ENCODE measurements at places on chromosomes 13 and 19.
A peak's percentile ranks its signal among the peaks of the same experiment; 100 is the strongest.

DNA sequence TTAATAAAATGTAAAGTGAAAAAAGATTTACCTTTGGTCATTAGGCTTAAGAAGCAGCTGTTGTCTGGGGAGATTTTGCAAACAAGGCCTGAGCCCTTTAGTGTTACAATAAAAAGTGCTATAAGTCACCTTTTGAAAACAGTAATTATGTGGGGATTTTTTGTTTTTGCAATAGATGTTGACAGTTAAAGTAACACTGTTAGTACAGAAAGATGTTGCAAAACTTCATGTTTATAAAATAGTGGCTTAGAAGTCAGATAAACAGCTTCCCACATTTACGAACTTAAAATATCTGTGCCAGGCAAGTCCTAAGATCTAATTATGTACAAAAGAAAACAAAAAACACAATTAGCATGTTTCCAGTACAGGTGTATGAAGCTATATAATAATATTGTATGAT is 138.0 kb upstream of the IRS2 start:
- DNase-seq: no peak

DNA sequence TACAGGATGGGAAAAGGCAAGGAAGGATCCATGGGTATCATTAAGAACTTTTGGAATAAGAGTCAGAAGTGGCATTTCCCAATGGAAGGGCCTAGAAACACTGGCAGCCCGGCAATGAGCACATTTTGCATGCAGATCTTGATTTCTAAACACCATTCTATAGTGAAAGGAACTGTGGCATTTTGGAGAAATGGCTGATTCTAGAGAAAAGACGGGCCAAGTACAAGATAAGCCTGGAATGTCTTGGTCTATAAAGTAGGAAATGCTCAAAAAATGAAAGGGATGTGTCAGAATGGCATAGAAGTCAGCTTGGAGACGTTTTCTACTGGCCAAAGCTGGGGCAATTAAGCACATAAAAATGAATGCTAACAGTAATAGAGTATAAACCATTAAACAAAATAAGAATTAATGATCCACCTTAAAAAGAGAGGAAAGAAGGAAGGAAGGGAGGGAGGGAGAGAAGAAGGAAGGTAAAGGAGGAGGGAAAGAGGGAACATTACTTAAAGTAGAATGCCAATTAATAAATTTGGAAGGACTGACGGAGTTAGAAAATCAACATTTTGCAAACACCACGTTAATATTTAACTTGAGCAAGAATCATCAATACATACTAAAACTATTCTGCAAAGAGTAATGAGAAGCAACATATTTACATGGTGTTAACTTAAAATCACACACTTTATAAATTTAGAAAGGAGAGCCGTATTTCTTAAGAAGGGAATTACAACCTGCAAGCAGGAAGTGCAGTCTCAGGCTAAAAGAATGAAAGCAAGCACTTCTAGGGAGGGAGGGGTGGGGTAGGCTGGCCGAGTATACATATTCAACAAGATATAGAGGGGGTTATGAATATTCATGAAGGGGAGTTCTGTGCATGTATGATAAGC is 78.9 kb downstream of the ANKRD10 start:
- no peak for DNase-seq

GRCh38 chr19:5974721-5975387 is 3.1 kb downstream of the RANBP3 start:
- DNase-seq: peak; percentile 50

DNA sequence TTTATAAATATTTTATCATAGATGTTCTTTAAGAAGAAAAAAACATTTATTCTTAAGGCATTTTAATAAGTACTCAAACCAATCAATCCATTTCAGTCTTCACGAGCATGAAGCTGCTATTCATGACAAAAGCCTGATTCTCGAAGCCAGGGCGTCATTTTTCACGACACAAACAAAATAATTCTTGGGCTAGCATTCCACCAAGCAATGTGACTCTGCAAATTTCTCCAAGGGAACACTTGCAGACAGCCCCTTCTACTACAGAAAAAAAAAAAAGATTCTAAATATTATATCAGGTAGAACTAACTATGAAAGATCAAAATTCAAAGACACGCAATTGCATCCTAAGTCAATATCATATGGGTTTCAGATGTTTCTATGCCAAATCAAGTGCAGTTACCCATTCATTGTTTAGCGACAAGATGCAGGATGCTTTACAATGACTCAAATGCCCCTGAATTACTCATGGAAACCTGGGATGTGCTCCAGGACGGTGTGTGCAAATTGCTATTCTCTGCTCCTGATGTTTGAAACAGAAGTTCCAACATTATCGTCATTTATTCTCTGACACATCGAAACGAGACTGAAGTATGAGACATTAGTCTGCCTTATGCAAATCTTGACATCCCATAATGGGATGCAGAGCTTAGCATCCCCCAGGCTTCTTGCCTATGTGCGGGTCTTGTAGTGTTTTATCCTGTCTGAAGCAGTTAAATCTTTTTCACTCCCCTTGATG is 517.7 kb downstream of the MYO16 start:
- DNase-seq: no peak

- DNase-seq: no peak
Measured at GRCh38 chr19:34044021-34044420, 128.3 kb upstream of the LSM14A start.

- DNase-seq: peak; percentile 53
Measured at GRCh38 chr19:919199-920050, 2.3 kb downstream of the KISS1R start.

DNA sequence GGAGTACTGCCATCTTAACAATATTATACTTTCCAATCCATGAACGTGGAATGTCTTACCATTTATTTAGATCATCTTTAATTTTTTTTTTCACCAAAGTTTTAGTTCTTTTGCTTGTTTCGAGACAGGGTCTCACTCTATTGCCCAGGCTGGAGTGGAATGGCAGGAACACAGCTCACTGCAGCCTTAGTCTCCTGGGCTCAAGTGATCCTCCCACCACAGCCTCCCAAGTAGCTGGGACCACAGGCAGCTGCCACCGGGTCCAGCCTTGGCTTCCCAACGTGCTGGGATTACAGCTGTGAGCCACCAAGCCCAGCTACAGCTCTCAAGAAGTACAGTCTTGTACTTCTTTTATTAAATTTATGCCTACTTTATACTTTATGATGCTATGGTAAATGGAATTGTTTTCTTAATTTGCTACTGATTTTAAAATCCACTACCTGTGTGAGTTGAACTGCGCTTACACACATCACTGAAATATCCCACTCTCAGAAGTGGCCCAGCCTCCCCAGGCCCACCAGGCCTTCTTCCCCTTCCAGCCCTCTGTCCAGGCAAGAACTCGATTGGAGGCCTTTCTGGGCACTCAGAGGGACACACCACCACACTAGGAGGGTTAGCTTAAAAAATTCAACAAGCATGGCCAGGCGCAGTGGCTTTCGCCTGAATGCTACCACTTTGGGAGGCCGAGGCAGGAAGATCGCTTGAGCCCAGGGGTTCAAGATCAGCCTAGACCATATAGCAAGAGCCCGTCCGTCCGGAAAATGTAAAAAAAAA is 1.0 kb upstream of the PGLS start:
- DNase-seq: no peak

- DNase-seq: no peak
Measured at GRCh38 chr13:37453246-37453645, 145.3 kb downstream of the POSTN start.

DNA sequence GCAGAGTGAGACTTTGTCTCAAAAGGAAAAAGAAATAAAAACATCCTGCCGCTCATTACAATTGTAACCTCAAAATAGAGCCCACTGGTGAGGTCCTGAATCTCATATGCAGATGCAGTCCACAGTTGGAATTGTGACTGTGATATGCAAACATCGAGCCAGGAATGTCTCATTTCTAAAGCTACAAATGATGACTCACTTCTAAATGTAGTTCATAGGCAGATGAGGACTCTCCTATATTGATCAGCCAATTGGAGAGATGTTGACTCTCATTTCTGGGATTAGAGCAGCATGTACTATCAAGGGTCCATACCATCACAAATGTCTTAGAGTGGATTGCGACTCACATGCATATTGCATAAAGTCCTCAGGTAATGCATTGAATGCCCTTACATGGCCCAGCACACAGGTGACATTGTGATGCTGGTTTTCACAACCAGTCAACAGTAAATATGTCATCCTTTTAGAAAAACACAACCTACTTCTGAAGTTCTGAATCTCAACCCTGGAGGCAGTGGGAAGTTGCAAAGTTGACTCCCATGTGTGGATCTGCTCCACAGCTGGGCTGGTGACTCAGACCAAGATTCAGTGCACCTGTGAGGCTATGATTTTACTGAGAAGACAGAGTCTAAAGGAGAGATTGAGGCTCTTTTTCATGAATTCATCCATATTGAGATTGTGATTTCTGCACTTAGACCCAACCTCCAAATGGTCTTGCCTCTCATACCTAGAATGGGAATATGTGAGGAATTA is 16.9 kb upstream of the ZNF254 start:
- no peak for DNase-seq

- DNase-seq: no peak
Measured at GRCh38 chr19:3065675-3066357, 3.5 kb upstream of the TLE5 start.

DNA sequence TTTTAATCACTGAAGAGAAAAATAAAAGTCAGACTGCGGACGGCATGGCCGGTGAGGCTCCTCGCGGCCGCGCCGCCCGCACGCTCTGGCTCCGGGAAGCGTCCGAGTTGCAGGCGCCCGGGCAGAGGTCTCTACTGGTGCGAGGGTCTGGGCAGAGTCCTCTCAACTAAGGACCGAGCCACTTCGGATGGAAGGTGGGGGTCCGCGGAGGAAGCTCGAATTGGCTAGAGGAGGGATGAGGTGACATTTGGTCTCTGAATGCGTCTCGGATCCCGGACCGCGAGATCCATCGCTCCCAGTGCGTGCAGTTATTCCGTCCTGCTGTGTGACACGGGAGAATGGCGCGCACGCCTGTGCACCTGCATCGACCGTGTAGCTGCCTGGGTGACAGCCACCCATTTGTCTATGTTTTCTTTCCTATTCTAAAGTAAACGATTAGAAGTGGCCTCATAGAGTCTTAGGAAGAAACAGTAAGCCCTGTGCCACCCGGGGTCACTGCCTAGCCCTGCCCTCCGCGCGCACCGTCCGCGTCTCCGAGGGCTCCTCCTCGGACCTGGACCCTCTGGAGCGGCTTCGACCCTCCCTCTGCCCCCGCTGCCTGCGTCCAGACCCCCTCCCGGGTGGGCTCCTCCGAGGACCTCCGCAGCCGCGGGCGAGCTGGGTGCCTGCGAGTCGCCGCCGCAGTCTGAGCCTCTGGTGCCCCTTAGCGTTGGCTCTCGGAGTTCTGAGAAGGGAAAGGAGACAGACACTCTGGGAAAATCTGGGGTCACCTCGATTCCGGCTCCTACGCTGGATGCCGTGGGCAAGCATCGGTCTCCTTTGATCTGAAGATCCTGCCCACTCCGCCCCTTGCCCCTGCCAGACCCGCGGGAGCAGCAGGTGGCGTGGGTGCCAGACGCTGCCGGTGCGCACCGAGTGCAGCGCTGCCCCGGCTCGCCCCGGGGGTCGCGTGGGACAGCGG is 347.4 kb downstream of the LIG4 start:
- no peak for DNase-seq

DNA sequence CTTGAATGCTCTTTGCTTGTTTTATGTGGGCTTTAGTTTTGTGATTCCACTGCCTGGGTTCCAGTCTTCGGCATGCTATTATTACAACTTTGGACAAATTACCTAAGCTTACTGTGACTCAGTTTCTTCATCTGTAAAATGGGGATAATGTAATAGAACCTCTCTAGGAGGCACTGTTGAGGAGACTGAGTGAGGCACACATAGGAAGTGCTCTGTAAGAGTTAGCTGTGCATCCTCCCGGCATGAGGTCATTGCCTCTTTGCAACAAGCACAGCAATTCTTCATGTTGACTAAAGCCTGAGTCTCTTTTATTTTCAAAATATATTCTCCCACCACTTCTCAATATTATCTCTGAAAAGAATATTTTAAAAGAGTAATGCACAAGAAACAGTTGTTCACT is 227.4 kb downstream of the DLEU7 start:
- no peak for DNase-seq

GRCh38 chr19:31126236-31126635 is 223.0 kb downstream of the TSHZ3 start:
- DNase-seq: no peak

GRCh38 chr19:46959894-46960556 is 59.6 kb upstream of the NPAS1 start:
- DNase-seq: no peak
